ENCODE measurements at places on chromosomes 2 and 18.

DNA sequence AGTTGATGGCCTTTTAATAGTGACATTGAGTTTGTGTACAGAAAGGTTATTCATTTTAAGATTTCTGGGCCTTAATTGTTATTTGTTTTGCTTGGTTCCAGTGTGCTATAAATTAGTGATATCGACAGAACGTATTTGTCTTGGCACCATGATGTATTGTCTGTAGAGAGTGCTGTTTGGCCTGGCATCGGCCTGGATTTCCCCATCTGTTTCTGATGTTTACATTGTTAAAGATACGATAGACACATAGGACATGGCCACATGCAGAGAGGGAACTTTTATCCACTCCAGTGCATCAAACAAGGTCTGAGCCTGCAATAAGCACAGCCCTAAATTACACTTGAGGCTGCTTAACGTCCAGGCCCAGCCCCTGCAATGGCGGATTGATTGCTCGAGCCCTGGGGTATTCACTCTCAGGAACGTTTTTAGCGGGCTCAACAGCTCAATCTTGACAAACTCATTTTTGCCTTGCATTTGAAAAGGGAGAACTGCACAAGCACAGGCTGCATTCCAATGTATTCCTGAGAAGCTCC, 144.7 kb downstream of the SLC4A3 start:
- no peak for DNase-seq

GRCh38 chr2:195202163-195202845, 454.7 kb upstream of the SLC39A10 start:
- no peak for DNase-seq

GRCh38 chr2:137020452-137021196, 255.3 kb downstream of the THSD7B start:
- no peak for DNase-seq

- no peak for DNase-seq
Observed at GRCh38 chr2:179348906-179349305, 84.3 kb upstream of the SESTD1 start.

DNA sequence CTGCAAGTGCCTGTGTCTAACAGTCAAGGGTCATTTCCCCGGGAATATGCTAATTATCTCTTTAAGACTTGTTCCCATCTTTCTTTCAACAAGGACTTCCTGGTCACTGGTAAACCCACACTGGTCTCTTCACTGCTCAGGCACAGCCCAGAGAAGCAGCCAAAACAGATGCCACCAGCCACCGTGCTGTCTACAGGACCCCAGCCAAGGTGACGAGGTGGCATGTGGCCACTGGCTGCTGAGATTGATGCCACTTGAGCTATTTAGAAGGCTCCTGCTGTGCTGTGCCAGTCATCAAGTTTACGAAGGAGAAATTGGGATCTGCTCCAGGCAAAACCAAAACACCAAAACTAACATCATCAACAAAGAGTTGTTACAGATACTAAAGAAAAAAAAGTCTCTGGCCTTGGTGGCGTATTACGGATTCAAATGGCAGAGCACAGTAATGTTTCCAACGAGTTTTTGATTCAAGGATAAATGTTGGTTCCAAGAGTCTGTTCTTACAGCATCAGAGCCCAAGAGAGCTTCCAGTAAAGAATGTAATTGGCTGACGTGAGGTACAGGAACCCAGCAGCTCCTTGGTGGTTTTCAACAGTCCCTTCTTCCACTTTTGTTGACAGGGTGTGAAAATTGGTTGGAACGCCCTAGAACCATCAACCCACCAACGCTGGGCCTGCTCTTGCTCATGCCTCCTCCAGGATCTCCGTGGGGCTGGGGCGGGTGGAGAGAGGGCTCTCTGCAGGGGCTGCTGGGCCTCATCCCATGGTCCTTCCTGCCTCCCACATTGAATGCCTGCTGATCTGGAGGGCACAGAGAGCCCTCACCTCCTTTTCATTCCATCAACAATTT, 63.7 kb upstream of the ZCCHC2 start:
- DNase-seq: no peak

DNA sequence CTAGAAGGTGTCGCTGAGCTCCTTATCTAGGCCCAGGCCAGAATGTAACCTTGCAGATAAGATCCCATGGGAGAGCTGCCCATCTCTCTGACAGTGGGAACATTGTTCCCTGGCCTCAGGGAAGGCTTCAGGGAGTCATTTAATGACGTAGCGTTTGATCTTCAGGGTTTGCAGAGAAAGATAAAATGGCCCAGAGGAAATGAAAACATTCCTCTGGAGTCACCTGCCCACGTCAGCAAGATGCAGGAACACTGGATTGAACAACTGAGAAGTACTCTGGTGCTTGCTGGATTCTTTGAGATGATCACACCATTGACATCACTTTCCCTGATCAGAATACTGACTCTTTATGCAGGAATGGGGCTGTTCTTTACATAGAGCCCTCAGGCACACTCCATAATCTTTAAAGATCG, 51.6 kb downstream of the MAPK4 start:
- no peak for DNase-seq

DNA sequence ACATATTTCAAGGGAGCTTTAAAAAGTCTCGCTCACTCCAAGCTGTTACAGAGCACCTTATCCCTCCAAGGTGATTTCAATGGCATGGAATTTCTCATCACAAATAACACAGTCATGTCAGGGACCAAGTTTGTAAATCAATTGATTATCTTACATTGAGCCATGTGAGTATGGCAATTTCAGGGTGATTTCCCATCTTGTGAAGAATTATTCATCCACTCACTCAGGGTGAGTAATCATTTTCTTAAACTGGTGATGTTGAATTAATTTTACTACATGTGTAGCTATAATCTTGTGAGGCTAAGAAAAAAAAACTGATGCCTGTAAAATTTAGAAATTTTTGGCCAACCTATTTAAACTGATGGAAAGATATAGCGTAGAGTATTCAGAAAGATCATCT, 3.3 kb upstream of the ABCA12 start:
- no peak for DNase-seq

- DNase-seq: no peak
Observed at GRCh38 chr2:63903003-63903402, 61.3 kb downstream of the UGP2 start.

GRCh38 chr2:108825736-108826135, 39.2 kb downstream of the CCDC138 start:
- DNase-seq: no peak

DNA sequence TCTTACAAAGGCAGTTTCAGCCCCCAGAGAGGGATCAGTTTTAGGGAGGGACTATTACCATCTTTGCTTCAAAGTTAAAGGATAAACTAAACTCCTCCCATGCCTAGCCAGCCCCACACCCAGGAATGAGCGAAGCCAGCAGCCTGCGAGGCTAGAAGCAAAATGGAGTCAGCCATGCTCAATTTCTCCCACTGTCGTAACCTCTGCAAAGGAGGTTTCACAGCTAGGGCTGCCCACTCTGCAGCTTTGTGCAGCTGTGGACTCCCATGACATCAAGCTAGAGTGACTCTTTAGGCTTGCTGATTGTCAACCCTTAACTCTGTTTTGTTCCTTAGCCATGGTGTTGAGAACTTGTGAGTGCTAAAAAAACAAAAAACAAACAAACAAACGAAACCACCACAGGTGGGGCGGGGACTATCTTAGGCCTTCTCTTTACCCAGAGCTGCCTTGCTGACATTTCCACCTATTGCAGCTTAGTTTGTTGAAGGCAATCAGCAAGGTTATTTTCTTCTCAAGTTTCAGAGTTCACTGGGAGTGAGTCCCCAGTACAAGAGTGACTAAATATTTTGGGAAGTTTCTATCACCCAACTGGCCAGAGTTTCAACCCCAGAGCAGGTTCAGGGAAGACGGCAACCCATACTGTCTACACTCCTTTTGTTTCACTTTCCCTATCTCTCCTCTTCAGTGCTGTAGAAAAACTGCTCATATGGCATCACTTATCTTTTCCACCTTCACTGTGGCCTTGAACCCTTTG, 592.1 kb downstream of the XIRP2 start:
- DNase-seq: no peak

DNA sequence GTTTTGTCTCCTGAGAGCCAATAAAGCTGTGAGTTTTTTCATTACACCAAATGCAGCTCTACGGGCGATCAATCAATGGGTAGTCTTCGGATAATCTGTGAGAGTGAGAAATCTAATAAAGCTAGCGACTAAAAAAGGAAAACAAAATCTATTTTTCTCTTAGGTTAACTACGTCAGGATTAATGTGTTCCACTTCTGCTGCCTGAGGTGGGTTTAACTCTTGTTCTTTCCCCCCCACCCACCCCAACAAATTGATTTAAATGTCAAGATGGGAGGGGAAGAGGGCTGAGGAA, 63.0 kb upstream of the PSMD14 start:
- DNase-seq: no peak

GRCh38 chr2:161107265-161107664, 53.0 kb upstream of the TANK start:
- no peak for DNase-seq

DNA sequence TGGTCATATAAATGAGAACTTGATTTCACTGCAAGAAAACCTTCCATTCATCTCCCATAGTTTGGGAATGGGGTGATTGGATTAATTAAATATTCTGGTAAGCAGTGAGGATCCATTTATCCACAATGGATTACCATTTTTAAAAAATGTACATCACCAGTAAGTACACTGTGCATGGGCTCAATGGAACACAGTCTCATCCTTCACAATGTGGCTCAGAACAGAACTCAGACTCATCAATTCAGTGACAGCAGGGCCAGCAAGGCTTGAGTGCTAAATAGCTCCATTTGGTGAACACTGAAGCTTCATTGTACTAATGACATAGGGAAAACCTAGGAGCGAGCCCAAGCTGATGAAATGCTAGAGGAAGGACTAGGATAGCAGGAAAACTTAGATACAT, 223.8 kb downstream of the CMPK2 start:
- DNase-seq: no peak

GRCh38 chr18:53567929-53568574, 656.4 kb downstream of the MBD2 start:
- DNase-seq: peak; percentile 1

DNA sequence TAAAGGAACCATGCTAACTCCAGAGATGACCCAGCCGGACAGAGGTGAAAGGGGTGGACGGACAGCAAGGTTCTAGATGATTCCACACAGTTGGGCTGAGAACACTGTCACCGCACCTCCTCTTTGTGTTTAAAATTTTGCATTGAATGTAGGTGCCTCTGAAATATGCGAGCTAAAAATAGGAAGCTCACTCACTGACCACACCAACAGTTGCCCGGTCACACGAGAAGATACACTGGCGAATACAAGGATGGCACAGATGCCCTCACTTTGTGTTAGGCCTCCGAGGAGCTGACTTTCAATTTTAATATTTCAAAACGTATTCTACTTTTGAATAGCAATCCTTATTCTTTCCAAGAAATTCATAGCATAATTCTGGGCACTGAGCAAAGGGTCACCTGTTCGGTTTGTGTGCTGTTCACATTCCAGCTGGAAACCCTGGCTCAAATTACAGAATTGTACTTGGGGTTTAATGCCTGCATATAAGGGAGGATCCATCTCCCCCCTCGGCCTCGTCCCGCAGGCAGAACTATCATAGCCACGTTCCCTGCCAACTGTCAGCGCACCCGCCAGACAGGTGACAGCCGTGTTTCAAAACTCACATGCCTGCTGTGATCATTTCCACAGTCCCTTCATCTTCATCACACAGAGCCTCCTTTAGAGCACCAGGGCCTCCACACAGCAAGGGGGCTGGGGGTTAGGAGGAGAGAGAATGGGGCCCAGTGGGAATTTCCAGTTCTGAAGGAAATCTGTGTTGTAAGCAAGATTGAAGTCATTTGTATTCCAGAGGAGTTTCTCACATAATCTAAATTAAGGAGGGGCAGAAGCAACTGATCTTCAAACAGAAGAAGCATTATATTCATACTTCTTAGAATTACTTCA, 48.2 kb downstream of the ADI1 start:
- no peak for DNase-seq

DNA sequence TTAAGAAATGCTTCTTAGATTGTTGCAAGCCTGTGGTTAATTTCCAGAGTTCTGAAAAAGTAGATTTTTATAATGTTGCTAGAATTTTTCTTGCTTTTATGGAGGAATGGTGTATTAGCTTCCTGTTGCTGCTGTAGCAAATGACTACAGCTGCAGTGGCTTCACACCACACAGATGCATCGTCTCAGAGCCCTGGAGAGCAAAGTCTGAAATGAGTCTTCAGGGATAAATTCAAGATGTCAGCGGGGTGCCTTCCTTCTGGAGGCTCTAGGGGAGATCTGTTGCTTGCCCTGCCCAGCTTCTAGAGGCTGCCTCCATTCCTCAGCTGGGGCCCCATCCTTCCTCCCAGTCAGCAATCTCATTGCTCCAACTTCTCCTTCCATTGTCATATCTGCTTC, 187.8 kb downstream of the ZNF516 start:
- DNase-seq: no peak

DNA sequence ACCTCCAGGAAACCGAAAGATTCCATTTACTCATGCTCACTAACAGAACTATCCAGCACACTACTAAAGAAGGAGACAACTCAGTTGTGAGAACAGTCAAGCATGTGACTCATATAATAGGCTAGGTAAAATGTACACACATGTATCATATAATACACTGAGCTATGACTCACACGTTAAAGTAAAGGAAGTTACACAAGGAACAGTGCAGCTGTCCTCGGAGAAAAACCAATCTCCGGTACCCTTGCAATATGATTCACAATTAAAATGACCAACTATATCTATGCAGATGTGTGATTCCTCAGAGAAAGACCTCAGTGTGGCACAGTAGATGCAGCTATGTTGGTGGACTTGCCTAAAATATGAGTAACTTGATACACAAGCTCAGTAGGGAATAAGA, 76.5 kb downstream of the STRN start:
- peak; percentile 2 for DNase-seq

DNA sequence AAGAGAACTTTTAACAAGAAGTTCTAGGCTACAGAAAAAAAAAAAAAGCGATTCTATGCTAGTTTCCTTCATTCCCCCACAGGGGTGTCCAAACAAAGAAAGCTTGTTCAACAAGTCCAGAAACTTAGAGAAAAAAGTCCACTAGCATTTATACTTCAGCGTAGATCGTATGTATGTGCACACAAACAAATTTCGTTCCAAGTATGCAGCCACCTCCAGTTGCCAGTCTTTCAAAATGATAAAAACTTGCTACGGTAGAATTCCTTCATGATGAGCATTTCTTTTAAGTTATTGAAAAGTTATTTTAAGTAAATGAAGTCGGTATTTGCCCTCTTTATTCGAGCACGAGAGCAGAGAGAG, 3.7 kb upstream of the OTX1 start:
- no peak for DNase-seq

DNA sequence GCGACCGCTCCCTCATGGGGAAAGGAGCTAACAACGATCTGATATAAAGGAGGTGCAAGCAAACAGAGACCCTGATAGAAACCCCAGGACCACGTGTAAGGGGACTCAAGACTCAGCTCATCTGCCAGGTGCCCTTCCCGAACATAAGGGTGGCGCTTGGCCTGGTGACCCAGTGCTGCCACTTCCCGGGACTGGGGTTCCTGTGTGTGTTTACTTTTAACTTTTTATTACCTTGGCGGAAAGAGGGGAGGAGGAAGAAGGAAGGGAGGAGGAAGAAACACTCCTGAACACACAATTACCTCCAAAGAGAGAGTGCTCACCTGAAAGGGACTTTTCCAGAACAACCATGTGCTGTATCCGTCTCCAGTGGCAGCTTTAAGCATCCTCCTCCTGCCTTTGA, 56.5 kb upstream of the EDAR start:
- no peak for DNase-seq

- no peak for DNase-seq
Observed at GRCh38 chr2:123532994-123533393, 492.1 kb upstream of the CNTNAP5 start.

- no peak for DNase-seq
Observed at GRCh38 chr18:48077291-48077690, 146.8 kb upstream of the SMAD2 start.
